Bronchial smooth muscle cell (primary cell): ENCODE measurements at places on chromosomes 7 and 10. TPM values are rescaled to one million over a fixed set of nuclear protein-coding genes. Genes with fewer than 3 reads are reported as not detected.

SLC13A1 gene
- total RNA-seq = not detected in 2 replicates

HOXA11 gene
- 0.16 TPM in 1 of 2 replicates, not detected in the other for total RNA-seq

TUBAL3 gene
- total RNA-seq = not detected in 2 replicates

STRIP2 gene
- total RNA-seq = 0.77 and 7.3 TPM in 2 replicates

EPHB4 gene
- 41.0 and 95.5 TPM in 2 replicates for total RNA-seq

CRHR2 gene
- total RNA-seq = not detected in 2 replicates

NAT16 gene
- not detected in 2 replicates for total RNA-seq
